ENCODE measurements at places on chromosomes 6 and 20.
A peak's percentile ranks its signal among the peaks of the same experiment; 100 is the strongest.

DNA sequence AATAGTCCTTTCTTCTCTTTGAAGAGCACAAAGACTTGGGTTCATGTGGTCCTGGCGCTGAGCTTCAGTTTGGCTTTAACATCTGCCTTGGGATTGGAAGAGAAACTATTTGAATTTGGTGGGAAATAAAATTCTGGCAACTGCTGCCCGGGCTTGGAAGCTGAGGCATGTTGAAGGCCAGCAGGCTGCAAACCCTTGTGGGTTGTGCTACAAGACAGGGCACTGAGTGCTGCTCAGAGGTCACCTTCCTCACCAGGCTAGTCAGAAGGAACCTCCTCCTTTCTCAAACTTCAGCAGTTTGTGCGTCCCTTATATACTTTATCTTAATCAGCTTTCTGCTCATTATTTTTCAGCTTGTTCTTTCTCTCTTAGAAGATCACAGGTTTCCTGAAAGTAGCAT is 238.4 kb upstream of the TBX18 start:
- DNase-seq, result no peak

DNA sequence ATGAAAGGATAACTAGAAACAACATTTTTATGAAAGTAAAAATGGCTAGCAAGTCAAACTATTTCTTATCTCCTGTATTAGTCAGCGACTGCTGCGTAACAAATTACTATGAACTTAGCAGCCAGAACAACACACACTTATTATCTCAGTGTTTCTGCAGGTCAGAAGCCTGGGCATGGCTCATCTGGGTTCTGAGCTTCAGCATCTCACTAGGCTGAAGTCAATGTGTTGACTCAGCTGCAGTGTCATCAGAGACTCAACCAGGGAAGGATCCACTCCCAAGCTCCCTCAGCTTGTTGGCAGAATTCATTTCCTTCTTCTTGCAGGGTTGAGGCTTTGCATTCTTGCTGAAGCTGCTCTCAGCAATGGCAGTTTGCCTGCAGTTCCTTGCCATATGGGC is 33.2 kb upstream of the IGF2R start:
- DNase-seq, result no peak

GRCh38 chr6:155419161-155419560 is 36.5 kb downstream of the NOX3 start:
- DNase-seq, result no peak

- DNase-seq, result peak; percentile 98
Observed at GRCh38 chr6:113856625-113857555, at the start of gene MARCKS. Gene MARCKS (plus strand): TSS chr6:113857345. CDS start chr6:113857746, 401 bp downstream.

GRCh38 chr6:75579951-75580350 is 21.7 kb upstream of the SENP6 start:
- no peak for DNase-seq

DNA sequence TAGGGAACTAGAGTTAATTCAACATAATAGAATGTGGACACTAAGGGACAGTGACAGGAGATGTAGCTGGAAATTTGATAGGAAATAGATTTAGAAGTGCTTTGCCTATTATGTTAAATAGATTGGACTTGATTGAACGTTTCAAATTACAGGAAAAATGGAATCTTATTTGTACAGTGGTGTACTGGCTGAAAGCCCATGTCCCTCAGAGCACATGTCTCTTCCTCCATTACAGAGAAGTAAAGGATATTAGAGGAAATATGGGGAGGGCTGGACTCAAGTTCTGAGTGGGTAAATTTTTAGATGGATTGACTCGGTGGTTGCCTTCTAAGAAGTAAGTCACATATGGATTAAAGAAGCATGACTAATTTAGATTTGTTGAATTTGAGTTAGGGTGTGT is 11.4 kb downstream of the PKIB start:
- DNase-seq, result no peak

GRCh38 chr6:34051331-34051919 is 94.5 kb downstream of the GRM4 start:
- DNase-seq, result no peak

GRCh38 chr6:112413780-112414179 is 66.7 kb downstream of the RFPL4B start:
- no peak for DNase-seq

Data from eye (tissue), 1 donor.